ENCODE measurements at places on chromosomes 1 and 21.

DNA sequence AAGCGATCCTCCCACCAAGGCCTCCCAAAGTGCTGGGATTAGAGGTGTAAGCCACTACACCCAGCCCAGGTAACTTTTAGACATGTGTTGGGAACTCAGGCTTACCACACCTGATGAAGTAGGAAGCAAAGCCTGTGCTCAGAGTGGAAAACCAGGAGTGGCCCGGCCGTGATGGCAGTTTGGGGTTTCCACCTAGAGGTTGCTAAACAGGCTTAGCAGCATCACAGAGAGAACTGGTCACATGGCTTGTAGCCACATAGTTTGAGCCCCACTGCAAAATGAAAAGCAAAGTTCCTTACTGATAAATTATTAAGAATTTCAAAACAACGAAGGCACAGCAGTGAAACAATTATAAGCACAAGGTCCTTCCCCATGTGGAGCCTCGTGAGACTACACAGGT is 142.6 kb upstream of the CXADR start:
- no peak for DNase-seq

DNA sequence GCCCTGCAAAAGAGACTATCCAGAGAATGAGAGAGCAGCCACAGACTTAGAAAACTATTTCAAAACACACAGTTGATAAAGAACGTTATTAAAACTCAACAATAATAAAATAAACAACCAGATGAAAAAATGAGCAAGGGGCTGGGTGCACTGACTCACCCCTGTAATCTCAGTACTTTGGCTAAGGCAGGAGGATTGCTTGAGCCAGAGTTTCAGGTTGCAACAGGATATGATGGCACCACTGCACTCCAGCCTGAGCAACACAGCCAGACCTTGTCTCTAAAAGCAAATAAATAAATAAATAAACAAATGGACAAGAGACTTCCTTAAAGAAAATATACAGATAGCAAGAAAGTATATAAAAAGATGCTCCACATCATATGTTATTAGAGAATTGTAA is 144.6 kb downstream of the LRRIQ3 start:
- no peak for DNase-seq

- peak; percentile 51 for DNase-seq
Measured at GRCh38 chr1:198259333-198260074, 102.7 kb downstream of the NEK7 start.

DNA sequence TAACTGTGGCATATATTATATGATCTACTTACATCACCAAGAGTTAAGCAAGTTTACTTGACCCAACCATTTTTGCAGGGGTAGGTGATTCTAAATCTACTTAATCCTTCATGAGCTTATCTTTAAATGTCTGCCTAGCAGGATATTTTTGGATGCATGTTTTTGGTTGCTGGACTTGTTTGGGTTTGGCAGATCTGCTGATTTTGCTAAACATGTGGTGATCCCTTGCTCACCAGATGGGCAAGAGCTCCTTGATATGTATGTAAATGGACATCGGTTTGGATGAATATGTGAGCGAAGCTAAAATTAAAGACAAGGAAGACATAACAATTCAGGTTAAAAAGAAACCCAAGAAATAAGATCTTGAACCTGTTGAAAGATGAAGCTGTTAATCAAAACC is 36.7 kb downstream of the FMN2 start:
- no peak for DNase-seq

GRCh38 chr1:234926559-234927311 is 201.9 kb downstream of the TOMM20 start:
- DNase-seq: no peak

- DNase-seq: peak; percentile 18
Measured at GRCh38 chr1:38990386-38990737, 714 bp upstream of the AKIRIN1 start.

DNA sequence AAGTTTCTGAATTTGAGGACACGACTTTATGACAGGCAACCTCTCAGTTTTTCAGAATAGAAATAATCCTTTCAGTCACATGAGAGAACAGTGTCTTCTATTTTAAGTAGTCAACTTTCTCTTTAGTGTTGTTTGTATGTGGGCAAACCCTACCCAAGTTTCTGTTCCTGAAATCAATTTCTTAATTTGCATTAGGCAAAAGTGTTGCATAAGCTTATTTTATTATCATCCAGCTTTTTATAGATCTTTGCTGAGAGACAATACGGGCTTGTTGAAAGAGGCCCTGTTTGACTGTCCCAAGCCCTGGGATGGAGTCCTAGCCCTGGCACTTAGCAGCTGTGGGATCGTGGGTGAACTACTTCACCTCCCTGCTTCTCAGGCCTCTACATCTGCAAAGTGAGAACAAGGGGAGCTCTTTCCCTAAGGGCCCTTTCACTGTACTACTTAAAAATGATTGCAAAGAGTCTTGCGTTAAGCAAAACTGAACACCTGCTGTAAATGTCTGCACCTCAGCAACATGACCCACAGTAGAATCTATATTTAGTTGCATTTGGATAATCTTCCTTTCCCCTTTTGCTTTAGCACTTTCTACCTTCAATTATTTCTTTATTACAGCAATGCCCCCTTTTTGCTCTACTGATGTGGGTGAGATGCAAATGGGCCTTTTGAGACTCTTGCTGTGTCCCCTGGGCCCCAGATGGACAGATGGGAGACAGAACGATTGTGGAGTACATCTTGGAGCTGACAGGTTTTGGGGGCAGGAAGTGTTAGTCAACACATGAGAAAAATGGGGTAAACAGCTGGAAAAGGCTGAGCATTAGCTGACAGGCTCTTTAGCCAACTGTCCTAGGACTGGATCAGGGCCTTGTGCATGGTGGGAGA is 41.0 kb upstream of the SCAF4 start:
- DNase-seq: no peak

- no peak for DNase-seq
Measured at GRCh38 chr1:151942882-151943281, 33.6 kb upstream of the THEM4 start.

GRCh38 chr1:232211149-232211548 is 418.8 kb downstream of the SIPA1L2 start:
- DNase-seq: no peak

- no peak for DNase-seq
Measured at GRCh38 chr21:34298534-34299167, 65.2 kb upstream of the KCNE2 start.

GRCh38 chr1:184705271-184705670 is 49.4 kb downstream of the EDEM3 start:
- no peak for DNase-seq

DNA sequence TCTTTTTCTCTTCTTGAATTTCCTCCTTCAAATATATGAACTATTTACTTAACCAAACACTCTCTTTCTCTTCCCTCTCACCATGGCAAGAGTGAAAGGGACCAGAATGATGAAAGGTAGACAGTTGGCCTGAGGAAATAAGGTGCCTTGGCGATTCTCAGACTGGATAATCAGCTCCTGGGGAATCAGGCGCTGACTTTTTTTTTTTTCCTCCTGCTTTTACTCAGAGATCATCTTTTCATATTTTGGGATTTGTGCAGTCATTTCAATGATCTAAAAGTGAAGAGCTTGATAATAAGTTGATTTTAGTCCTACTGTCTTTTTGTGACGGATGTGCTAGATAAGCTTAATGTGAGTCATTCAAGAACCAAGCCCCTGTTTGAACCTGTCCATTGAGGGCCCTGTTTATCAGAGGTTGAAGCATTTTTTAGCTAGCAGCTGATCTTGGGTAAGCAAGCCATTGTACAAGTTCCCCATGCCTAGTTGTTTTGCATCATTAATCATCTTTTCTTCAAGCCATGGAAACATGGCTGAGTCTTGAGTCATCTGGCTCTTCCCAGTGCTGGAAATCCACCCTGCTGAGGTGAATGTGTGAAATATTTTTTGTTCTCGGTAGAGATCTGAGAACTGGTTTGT is 40.8 kb downstream of the ITSN1 start:
- DNase-seq: peak; percentile 96

- no peak for DNase-seq
Measured at GRCh38 chr1:47930210-47930840, 66.9 kb downstream of the TRABD2B start.

GRCh38 chr1:198102454-198102827 is 54.4 kb upstream of the NEK7 start:
- peak; percentile 90 for DNase-seq

DNA sequence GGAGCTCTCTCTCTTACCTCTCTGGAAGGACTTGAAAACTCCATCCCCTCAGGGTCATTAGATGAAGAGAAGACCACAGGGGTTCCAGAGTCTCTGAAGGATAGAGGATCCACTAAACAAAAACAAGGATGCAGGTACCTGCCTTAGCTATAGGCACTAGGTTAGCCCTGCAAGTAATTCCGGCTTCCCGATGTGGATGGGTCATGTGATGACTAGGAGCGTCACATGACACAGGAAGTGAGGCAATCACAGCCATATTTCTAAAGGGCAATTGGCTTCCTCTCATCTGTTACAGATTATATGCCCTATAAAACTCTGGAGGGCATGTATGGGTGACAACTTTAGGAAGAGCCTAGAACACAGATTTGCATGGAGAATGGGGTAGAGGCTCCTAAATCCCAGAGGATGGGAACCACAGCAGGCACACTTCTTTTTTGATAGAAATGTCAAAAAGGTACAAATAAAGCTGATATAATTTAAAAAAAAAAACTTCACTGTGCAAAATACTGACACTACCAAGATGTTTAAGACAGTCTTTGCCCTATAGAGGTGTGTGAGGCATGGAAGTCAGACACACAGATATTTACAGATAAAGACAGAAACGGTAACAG is 14.1 kb downstream of the ENTREP3 start:
- DNase-seq: peak; percentile 85

DNA sequence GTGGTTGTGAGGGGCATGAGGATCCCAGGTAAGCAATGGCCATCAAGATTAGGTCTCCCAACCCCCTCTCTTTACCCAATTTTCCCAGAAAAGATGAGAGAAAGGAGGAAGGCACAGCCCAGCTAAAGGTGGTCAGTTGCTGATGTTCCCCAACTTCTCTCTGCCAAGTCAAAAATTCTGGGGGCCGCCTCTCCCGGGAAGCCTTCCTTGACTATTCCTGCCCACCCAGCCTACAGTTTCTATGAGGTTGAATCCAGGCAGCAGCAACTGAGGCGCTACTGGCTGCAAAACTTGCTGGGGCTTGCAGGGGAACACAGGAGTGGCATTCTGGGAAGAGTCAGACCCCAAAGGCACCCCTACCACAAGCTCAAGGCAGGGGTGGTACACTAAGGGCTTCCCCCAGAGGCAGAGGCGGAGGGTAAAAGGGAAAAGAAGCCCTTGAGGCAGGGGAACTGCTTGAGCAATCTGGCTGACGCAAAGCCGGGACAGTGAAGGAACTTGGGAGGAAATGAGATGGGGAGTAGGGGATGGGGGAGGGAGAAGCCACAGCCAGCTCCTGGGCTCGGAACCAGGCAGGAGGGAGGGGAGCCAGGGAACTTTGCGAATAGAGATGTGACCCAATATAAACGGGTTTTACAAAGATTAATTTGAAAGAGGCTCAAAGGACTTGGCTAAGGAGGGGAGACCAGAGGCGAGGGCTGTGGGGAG is 31.2 kb downstream of the SDC3 start:
- peak; percentile 89 for DNase-seq

- no peak for DNase-seq
Measured at GRCh38 chr1:15941899-15942660, 33.8 kb downstream of the ZBTB17 start.

DNA sequence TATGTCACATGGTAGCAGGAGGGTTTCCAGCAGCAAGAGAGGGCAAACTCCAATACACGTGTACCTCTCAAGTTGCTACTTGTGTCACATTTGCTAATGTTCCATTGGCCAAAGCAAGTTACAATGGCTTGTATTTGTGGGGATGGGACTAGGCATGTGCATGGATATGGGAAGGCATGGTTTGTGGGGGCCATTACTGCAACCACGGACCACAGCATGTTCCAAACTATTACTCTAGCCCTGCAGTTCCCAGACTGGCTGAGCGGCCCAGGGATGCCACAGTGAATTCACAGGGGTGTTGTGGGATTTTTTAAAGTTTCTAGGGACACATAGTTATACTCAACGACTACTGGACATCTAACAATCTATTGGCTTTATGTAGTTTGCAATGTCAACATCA is 133.1 kb downstream of the GIPC2 start:
- DNase-seq: no peak

- peak; percentile 1 for DNase-seq
Measured at GRCh38 chr1:95730986-95731385, 497.0 kb downstream of the RWDD3 start.

GRCh38 chr1:244751271-244751895 is 84.1 kb upstream of the COX20 start:
- DNase-seq: no peak

DNA sequence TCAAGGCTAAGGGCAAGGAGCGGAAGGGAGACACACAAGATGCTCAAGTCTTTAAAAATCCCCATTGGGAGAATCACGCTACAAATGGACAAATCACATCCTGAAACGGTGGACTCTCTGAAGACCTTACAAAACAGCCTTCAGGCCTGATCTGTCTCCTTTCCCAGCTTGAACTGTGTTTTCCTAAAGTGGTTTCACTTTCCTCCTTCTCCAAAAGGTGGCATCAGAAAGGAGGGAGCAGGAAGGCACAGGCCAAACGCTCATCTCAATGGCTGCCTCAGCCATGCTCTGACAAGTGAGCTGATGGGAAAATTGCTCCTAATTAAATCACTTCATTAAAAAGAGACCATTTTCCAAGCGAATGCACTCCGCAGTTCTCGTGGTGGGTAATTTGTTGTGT is 47.7 kb downstream of the UTP25 start:
- peak; percentile 59 for DNase-seq

DNA sequence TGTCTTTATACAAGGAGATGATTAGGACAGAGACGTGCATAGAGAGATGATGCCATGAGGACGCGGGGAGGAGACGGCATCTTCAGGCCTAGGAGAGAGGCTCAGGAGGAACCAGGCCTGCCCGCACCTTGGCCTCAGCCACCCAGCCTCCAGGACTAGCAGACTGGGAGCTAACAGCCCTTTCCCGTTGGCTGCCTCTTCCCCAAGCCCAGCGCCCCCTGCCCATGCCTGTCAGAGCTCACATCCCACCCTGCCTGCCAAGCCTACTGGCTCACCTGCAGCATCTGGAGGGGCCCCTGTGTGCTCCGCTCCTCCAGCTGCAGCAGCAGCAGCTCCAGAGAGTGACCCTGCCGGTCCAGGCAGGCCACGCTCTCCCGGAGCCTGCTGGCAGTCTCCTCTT is 4.0 kb upstream of the TRIM11 start:
- DNase-seq: no peak

GRCh38 chr1:239906394-239906793 is 185.3 kb upstream of the FMN2 start:
- DNase-seq: no peak

DNA sequence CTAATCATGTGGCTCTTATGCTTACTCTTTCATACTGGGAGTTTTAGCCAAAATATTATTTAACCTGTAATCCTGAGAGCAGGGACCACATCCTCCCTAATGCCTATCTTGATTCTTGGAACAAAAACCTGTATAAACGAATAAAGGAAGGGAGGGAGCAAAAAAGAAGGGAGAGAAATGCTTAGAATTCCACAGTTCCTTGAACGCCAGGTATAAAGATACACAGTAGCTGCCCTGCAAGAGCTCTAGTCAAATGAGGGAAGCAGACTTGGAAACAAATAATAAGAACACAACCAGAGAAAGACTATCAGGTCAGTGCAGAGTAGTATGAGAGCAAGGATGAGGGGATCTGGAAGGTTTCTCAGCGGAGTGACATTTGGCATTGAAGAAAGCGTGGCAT is 116.3 kb downstream of the SLC30A10 start:
- no peak for DNase-seq

- no peak for DNase-seq
Measured at GRCh38 chr1:168396940-168397684, 116.4 kb downstream of the TBX19 start.

All from fibroblast of skin of right biceps (primary cell).